ENCODE measurements at places on chromosomes 6 and 20.

GRCh38 chr20:57060407-57061050 lies 205.9 kb downstream of the BMP7 start:
- H3K4me3 ChIP-seq, result no peak overlapping the region
- DNase-seq, result no peak
- H3K4me1 ChIP-seq, result no peaks in the 10 kb centered on the region

DNA sequence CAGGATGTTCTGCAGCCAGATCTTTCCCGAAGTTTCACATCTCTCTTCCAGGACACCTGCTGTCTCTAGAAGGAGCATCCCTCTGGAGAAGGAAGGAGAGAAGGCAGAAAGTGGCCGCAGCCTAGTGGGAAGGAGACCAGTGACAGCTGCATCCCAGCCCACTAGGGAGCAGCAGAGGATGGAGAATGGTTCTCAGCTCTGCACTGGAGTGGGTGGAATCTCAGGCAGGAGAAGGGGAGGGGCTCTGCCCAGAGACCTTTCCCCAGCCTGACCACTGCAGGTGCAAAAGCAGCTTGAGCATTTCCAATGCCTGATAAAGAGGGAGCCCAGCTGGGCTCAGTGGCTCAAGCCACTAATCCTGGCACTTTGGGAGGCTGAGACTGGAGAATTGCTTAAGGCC lies 32.3 kb downstream of the NCR2 start:
- no peak overlapping the region for H3K27ac ChIP-seq
- no peak overlapping the region for H3K4me3 ChIP-seq
- DNase-seq, result peak; percentile 92
- H3K36me3 ChIP-seq, result no peaks in the 10 kb centered on the region
- peaks cover 16% of the 10 kb centered on the region for H3K4me1 ChIP-seq
- H3K27me3 ChIP-seq, result peaks cover 53% of the 10 kb centered on the region

GRCh38 chr6:118826096-118826495 lies 67.9 kb upstream of the ASF1A start:
- no peaks in the 10 kb centered on the region for H3K4me1 ChIP-seq
- H3K36me3 ChIP-seq, result no peaks in the 10 kb centered on the region

GRCh38 chr6:167330750-167331149 lies 5.9 kb downstream of the TTLL2 start:
- H3K4me1 ChIP-seq, result no peaks in the 10 kb centered on the region
- H3K27me3 ChIP-seq, result no peaks in the 10 kb centered on the region
- H3K36me3 ChIP-seq, result no peaks in the 10 kb centered on the region
- DNase-seq, result no peak

DNA sequence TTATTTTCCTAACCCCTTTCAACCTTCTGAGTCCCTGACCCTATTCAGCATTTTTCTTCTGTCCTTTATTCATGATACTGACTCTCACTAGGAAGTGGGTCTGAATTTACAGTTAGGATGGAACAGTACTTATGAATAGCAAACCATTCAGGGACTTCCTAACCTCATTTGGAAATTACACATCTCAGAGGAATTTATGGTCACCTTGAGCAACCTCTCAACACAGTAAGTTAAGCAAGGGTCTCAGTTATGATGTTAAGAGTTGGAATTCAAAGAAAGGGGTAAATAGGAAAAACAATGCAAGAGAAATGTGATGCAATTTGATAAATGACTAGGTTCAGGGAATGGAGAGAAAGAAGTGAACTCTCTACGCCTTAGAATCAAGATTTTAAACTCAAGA lies 97.3 kb downstream of the GPR6 start:
- H3K27me3 ChIP-seq, result no peaks in the 10 kb centered on the region
- no peak overlapping the region for H3K27ac ChIP-seq
- no peaks in the 10 kb centered on the region for H3K4me1 ChIP-seq
- H3K36me3 ChIP-seq, result no peaks in the 10 kb centered on the region

DNA sequence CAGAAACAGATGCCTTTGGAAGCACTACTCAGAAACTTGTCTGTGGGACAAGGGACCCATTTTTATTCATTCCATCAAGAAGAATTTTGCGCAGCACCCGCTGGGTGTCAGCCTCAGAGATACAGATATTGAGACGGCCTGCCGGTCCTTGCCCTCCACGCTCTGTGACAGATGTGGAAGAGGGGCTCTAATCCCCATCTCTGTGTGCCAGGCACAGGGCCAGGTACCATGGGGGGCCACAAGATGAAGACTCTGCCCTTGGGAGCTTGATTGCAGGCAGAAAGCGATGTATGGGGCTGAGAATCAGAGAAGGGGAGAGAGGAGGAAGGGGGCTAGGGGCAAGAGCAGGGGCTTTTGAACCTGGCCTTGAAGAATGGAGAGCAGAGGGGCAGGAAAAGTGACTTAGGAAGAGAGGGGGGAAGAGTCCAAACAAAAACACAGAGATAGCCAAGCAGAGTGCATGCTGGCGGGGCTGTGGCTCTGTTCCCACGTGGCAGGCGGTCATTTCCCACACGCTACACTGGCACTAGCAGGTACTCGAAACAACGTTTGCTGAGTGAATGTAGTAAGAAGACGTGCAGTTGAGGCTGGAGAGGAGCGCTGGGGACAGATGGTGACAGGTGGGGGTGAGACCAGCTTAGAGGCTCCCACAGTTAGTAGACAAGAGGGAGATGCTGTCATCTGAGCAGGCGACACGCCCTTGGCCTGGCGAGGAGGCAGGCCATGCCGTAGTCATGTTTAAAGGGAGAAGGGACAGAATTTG lies 170.3 kb upstream of the SNX9 start:
- H3K4me1 ChIP-seq, result no peaks in the 10 kb centered on the region
- no peak overlapping the region for H3K4me3 ChIP-seq
- no peaks in the 10 kb centered on the region for H3K27me3 ChIP-seq
- DNase-seq, result no peak
